HCT116 (cell line): ENCODE measurements at places on chromosomes 4 and X.

DNA sequence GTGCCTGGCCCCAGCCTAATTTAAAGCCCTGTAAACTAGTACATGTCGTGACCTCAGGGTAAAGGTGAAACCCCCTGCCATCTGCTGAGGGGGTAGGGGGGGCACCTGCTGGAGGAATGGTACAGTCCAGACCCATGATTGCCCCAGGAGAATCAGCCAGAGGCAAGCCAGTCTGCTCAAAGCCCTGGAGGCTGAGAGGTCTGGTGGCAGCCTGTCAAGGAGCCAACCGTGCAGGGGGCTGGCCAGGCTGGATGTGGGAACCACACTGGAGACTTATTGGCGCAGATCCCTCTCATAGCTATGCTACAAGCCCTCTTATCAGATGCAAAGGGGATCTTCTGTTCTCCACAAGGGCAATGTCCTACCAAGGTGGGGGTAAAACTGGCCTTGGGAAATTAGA lies 31.4 kb upstream of the PJA1 start:
- no peak for DNase-seq

DNA sequence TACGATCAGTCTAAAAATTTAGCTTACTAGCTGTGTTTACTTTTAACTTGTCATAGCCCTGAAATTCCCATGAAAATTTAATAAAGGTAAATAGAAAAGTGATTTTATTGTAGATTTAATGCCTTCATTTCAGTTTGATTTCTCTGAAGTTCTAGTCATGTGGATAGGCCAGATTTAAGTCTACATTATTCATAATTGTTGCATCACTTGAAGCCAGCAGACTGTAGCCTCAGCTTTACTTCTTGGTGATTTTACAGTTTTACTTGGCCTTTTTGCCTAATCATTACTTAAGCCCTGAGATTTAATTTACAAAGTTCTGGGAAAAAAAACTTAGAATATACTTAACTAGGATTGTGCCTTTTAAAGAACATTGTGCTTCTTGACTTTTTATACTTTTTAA lies 73.5 kb upstream of the FHDC1 start:
- DNase-seq = no peak

DNA sequence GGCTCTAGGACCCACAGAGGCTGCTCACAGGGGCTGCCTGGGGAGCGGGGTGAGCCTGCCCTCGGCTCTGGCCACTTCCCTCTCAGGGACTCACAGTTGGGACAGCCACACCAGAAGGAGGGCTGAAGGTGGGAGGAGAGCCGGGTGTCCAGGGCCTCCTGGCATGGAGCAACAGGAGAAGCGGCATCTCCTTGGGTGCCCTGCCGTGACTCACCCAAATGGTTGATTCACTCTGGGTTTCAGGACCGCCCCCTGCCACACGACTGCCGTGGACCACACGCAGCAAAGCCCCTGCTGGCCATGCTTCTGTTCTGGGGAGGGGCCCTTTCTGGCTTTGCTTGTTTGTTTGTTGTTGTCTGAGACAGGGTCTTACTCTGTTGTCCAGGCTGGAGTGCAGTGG lies 86.0 kb upstream of the AFAP1 start:
- DNase-seq = no peak

DNA sequence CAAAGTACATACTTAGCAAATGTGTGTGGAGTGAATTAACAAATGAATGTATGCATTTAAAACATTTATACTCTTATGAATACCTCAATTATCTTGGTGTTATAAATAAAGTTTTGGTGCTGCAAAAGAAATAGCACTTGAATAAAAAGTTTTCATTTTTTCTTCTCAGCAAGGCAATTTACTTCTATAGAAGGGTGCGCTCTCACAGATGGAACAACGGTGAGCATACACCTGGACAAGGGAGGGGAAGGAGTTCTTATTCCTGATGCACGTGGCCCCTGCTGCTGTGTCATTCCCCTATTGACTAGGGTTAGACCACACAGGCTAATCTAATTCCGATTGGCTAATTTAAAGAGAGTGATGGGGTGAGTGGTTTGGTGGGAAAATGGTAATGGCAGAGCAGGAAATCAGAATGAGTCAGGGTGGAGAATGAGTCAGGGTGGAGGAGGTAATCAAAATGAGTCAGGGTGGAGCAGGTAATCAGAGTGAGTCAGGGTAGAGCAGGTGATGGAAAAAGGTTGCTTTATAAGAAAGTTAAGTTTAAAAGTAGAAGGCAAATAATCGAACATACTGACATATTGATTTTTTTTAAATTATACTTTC lies 28.2 kb upstream of the PGK1 start:
- peak; percentile 23 for DNase-seq

- no peak for DNase-seq
These were observed 144.4 kb upstream of the GALNT7 start for GRCh38 chr4:173024203-173024602.

DNA sequence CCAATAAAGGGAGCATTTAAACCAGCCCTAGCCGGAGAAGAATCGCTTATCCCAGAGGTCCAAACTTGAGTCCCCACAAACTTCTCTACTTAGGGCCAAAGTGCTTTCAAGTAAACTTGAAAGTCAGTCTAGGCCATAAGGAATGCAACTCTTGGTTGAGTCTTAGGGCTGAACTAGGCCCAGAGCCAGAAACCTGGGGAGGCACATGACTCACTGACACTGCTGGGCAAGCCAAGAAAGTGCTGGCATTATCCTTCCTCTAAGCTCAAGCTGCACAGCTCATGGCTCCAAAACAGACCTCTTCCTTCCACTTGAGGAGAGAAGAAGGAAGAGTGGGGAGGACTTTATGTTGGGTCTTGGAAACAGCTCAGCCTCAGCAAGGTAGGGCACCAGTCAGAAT lies 1257.3 kb upstream of the DIAPH2 start:
- DNase-seq = no peak

DNA sequence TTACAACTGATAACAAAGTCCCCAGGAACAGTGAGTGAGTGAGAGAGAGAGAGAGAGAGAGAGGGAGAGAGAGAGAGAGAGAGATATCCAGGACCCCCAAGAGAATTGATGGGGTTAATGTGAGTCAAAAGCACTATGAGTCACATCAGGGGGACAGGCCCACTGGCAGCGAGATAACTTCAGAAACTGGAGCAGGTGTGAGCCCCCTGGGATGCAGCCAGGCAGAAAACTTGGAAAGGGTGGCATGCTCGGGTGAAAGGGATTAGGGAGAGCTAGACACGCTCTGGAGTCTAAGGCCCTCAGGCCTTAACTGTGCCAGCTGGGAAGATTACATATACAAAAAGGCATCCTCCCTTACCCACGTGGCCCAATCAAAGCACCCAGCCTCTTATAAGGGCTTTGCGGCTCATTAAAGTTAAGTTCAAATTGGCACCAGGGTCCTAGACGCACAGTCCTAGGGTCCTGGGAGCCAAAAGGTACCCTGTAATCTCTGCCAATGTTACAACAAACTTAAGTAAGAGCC lies 841 bp downstream of the ACOT9 start:
- no peak for DNase-seq

DNA sequence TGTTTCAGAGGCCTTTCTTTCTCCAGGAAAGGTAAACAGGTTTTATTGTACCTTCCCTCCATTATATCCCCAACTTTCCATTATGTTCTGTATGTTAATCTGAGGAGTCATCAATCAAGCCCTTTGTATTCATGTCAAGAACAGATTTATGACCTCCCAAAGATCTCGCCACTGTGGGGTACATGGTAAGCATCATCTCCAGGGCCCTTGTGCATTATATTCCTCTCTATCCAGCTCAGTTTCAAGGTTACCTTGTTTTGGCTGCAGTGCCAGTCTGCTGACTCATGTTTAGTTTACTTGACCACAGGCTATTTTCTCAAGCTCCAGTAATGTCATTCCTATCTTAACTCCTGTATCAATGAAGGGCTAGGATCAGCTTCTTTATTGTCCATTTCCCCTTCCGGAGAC lies 125.1 kb upstream of the FRMPD4 start:
- DNase-seq = no peak

DNA sequence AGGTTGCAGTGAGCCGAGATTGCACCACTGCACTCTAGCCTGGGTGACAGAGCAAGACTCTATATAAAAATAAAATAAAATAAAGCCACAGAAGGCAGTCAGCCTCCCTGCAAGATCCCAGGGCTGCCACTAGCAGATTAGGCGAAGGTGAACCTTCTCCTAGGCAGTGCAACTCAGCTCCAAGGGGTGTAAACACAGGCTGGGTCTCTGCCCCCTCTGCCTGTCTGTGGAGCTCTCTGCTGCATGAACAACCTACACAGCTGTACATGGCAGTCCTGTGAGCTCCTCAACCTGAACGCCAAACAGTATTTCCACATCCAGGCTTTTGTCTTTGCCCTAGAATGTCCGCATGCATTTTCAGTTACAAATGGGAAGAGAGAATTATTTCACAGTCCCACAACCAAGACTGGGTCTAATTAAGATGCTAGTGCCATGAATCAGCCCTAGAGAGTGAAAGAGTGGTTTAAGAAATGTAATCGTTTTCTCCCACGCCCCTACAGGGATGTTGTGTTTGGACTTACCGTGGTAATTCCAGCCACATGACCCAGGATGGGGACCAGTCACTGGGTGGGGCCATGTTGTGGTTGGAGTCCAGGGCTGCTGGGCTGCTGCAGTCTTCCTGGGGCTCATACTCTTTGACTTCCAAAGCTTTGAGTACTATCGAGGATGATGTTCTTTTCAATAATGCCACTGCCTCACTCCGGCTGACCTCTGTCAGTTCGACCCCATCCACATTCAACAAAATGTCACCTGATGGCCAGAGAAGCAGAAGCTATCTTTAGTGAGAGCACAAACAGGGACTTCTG lies 99.0 kb downstream of the FIP1L1 start:
- no peak for DNase-seq

DNA sequence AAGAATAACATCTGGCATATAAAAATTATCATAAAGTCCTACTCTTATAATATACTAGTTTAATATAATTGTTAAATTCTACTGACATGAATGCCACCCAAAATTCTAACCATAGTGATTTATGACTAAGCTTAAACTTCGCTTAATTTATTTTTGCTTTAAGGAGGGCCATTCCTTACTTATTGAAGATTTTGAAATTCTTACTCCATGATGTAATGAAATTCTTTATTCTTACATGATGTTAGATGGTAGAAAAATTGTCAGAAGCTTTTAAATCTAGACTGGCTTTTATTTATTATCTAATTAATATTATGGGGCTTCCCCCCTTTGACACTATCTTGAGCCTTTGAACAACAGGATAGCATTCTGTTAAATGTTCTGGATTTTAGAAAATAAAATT lies 19.5 kb upstream of the SUPT20HL2 start:
- no peak for DNase-seq

GRCh38 chrX:136692271-136692670 lies 44.3 kb downstream of the CD40LG start:
- DNase-seq = no peak

- DNase-seq = no peak
These were observed 231.7 kb upstream of the TAPT1 start for GRCh38 chr4:16457944-16458343.

GRCh38 chr4:61201561-61201960 lies 1.4 kb downstream of the ADGRL3 start:
- DNase-seq = no peak

DNA sequence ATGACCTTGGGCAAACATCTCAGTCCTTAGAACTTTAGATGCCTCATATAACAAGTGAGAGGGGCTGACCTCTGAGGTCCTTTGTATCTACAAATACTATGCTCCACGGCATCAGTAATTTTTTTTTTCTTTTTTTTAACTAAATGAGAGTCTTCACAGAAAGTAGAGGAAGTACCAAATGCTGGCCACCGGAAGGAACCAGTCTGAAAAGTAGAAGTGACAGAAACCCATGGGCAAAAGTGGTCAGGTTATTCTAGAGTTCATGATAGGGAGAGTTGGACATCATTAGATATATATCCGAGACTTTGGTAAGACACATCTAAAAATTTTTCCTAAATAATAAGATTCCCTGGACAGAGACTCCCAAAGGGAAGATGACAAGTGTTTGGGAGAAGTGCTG lies 53.7 kb downstream of the COQ2 start:
- no peak for DNase-seq

DNA sequence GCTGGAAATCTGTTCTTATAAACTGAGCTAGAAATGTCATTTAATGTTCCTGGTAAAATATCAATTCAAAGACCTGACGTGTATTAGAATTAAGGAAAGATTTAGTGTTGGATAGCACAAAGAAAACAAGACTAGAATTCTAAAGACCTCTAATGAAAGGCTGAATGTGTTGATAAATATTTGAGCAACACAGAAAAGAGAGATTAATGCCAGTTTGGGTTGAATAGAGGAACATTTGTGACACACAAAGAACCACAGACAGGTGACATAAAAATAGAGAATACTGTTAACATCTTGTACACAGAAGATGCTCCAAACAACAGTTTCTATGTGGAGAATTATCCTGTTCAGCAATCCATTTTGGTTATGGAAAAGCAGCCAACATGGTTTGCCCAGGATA lies 222.1 kb upstream of the GALNT7 start:
- DNase-seq = no peak
